Foreskin fibroblast (primary cell): ENCODE measurements at places on chromosomes 7 and 10.
A peak's percentile ranks its signal among the peaks of the same experiment; 100 is the strongest.

DNA sequence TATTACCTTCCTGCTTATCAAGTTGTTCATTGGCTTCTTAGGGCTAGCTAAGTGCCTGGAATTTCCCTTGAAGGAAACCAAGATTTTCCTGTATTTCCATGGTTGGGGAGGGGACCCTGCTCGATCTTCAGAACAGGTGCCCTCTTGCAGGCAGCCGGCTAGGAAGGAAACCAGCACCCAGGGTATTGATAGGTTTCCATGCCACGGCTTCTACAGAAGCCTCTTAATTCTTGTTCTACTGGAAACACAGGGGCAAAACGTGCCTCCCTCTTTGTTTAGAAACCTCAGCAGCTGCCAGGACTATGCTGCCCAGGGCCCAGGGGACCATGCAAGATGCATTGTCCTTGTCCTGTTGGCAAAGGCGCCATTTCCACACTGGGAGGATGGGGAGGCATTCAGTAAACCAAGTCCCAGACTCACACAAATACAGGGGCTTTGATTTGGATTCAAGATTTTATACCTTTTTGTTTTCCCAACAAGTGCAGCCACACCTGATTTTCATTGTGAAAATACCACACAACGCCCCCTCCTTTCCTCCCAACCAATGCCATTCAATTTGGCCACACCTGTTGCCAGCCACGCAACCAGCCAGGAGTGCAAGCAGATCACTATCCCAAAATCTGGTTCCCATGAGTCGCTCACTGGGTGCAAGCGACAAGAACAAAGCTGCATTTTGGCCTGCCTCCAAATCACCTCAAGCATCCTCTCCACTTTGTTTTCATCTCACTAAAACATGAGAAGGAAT lies 29.6 kb downstream of the C10orf71 start:
- DNase-seq, result no peak

GRCh38 chr10:116756277-116756676 lies 13.9 kb upstream of the HSPA12A start:
- peak; percentile 18 for DNase-seq

DNA sequence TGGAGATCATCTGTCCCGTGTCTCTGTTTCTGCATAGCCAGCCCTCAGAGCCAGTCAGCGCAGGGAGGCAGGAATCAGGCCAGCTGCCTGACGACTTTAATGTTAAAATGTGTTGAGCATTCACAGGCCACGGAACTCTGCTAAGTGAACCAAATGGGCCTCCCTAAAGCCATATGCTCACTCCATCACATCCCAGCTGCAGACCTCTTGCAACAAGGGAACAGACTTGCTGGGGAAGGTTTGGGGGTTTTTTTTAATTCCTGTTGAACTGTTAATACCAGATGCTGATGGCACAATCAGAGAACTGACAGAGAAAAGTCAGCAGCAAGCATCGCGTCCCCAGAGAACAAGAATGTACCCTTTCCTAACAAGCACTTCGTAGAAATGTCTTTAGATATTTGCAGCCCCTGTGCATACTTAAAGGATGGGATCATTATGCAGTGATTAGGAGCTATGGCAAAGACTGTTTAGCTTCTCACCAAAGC lies 900.4 kb upstream of the AUTS2 start:
- peak; percentile 4 for DNase-seq

DNA sequence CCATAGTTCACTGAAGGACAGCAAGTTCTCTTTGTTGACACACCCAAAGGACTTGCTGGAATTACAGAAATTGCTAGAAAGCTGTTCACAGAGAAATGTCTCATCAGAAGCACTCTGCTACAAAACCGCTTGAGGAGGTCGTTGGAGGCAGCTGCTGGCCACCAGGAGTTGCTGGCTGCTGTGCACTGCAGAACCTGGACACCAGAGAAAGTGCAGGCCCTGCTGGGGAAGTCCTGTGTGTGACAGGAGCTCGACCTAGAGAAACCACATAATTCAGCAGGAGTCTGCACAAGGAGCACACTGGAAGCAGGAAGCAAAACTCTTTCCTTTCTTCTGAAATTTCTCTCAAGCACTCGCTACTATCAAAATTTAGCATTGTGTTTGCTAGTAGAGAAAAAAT lies 461.5 kb upstream of the GHITM start:
- DNase-seq, result no peak

DNA sequence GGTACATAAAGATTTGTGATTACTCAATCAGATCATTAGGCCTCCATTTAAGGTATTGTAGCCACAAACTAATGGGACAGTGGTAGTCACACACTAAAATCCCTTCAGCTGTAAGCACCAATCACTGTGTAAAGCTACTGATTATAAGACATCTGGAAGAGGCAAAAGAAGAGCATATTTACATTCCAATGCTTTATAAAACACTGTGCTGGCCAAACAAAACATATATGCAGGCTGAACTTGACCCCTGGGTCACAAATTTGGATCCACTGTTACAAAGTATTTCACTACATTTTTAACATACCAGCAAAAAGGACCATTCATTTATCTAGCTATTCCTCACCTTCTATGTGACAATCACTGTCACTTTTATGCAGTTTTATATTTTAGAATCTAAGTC lies 41.4 kb upstream of the ANLN start:
- DNase-seq, result peak; percentile 34

- no peak for DNase-seq
Measured at GRCh38 chr7:2810682-2811415, 33.3 kb downstream of the GNA12 start.

DNA sequence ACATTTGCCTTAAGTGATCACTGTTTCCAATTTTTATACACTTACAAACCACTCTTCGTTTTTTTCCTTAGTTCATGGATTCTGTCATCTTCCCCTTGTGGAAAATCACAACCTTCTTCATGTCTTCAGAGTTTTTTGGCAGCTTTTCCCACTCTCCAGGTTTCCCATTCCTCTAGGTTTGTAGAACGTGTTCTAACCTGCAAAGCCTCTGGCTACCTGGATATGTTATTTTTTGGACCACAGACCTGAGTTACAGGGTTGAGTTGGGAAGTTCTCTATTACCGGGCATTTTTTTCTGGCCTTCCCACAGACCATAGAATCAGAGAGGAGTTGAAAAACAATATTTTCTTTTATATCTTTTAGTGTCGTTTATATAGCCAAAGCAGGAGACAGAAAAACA lies 30.2 kb downstream of the NRG3 start:
- no peak for DNase-seq

DNA sequence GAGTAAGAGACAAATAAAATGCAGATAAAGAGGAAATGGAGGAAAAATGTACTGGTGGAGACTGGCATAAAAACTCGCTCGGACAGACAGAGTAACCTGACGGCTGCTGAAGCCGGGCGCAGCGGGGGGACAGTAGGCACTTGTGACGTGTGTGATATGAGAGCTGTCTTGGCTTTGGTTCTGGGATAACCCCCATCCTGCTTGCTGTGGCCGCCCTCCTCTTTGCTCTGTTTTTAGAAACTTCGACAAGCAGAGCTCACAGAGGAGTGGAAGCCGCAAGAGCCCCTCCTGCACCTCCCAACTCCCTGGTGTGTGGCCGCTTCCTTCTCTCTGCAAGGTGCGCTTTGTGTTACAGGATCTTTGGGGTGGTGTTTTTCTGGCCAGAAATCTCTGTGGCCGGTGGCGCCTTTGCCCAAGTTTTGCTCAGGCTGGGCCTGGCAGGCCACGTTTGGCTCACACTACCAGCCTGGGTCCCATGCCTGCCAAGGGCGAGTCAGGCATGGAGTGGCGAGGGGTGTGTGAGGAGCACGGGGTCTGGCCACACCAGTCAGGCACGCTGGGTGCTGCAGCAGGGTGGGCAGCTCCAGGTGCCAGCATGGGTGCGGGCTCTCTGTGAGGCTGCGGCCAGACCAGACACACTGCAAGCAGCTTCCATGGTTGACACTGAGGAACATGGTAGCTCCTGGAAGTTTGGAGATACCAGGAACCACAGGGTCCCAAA lies 268.0 kb downstream of the DNAJB6 start:
- DNase-seq, result no peak

- no peak for DNase-seq
Measured at GRCh38 chr10:112678987-112679386, 232.0 kb downstream of the VTI1A start.

- DNase-seq, result peak; percentile 77
Measured at GRCh38 chr7:15821484-15822427, 135.3 kb upstream of the MEOX2 start.
